Kidney glomerular epithelial cell (primary cell): ENCODE measurements at places on chromosomes 7 and 10.

GRCh38 chr7:98559958-98560357 is 57.1 kb upstream of the NPTX2 start:
- no peak for DNase-seq

- DNase-seq = peak; percentile 54
Measured at GRCh38 chr10:23417254-23417653, 21.6 kb upstream of the OTUD1 start.

DNA sequence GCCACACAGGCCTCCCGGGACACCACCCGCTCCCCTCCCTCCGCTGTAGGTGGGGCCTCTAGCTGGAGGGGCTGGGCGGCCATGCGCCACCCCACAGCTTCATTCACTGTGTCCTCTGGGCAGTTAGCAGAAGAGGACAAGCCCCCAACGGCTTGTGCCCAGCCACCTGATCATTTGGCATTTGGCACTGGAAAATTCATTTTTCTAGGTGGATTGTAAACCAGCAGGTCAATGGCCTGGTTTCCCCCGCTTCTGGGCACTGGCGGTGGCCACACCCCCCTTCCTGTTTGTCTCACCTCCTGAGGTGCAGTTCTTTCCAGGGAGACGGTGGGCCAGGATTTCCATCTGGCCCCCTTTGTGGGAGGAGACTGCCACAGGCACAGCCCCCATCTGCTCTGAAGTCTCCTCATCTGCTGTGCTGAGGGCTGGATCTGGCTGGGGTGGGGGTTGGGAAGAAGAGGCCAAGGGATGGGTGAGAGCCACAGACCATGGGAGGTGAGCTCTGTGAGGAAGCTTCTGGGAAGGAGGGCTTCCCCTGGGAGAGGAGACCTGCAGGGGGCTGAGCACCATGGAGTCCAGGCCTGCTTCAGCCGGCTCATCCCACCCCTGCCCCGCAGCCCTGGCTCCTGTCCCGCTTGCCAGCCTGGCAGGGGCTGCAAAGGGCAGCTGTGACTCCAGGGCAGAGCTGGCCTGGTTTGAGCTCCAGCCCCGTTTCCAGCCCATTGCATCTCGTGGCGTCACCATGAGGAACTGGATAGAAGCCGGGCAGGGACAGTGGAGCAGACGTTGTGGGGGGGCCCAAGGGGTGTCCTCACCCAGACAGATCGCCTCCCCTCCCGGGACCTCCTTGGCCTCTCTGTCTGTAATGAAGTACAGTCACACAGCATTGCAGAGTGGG is 40.1 kb upstream of the SLC29A3 start:
- DNase-seq = no peak

GRCh38 chr10:84783386-84783785 is 455.0 kb downstream of the CCSER2 start:
- peak; percentile 49 for DNase-seq

- DNase-seq = no peak
Measured at GRCh38 chr10:79274279-79275104, 72.8 kb upstream of the PPIF start.

DNA sequence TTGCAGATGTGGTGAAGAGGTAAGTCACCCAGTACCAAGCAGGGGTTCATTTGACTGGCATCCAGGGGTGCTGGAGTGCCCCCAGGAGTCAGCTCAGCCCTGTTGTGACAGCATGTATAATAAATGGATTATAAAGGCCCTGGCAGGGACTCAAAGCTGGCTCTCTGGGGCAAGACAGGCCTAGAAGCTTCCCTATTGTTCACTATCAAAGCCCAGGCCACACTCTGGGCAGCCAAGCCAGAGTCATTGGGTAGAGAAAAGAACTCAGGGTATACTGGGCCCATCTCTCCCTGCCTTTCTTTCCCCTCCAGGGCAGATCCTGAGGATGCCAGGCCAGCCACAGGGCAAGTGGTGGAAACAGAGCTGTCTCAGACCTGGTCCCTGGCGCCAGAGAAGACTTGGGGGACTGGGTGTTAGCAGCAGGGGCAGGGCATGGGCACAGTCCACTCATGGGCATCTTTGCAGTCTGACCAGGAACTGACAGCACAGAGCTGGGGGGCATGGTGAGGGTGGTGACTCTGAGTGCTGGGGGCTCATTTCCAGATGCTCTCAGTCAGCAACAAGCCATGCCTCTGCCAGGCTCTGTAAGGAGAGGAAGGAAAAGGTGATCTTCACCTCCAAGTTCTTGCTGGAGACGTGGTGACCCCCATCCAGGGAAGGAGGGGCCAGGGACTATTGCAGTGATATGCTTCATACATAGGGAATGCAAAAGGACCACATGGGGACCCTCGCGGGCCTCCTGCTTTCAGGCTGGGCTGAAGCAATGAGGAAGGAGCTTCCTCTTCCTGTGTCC is 11.7 kb downstream of the RBP3 start:
- DNase-seq = no peak
